ENCODE measurements at places on chromosomes 12 and 14. TPM values are rescaled to one million over a fixed set of nuclear protein-coding genes. Genes with fewer than 3 reads are reported as not detected.
A peak's percentile ranks its signal among the peaks of the same experiment; 100 is the strongest.

DNA sequence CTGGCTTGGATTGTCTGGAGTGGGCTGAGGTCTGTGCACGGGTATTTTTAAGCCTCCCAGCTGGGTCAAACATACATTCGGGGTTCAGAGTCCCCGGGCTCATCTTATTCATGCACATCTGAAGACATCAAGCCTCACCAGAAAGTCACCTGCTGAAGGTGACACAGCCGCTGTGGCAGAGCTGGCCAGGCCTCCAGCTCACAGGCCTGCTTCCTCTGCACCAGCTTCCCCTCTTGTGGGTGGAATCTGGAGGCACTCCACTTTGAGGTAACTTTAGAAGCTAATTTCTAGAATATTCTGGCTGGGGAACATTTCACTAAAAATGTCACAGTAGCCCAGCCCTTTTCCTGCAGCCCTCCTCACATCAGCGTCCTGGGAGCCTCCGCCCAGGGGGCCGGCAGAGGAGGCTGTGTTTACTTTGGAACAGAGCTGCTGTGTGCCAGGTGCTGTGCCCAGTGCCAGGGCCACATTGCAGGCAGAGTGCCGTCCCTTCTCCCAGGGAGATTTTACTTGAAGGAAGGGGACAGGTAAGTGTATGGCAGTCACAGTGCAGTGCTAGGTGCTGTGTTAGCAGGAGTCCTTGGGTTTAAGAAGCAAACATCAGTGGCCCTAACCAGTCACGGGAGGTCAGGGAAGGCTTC is 62.2 kb downstream of the TSPAN11 start:
- DNase-seq: no peak

DNA sequence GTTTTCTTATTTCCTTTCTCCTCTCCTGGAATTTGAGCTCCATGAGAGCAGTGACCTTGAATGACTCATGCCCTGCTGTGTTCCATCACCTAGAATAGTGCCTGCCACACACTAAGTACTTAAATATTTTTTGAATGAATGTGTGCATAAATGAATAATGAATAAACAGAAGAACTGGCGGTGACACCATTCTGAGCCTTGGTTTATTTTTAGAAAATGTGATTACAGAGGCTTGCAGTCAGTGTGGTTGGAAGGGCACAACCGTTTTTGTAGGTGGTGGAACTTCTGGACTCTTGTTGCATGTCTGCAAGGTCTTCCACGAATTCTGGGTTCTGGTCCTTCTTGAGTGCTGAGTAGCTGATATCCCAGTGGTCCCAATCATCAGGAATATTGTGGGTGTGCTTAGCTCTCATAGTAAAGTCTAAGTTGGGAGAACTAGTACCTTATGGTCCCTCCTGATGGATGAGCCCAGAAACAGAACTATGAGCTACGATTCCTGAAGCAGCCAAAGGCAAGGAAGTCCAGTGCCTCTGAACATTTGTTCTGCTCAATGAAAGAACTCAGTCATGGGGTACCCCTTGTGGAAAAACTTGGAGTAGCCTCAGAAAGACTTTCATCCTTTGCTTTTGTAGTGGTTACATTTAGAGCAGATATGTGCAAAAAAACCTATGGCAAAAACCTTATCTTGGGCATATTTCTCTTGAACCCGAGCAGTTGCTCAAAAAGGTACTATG is 28.8 kb upstream of the BHLHE41 start:
- peak; percentile 57 for DNase-seq

GRCh38 chr12:68868043-68868790 is 60.2 kb downstream of the MDM2 start:
- DNase-seq: no peak

GRCh38 chr12:122841544-122842321 is 6.5 kb downstream of the HIP1R start:
- no peak for DNase-seq

DNA sequence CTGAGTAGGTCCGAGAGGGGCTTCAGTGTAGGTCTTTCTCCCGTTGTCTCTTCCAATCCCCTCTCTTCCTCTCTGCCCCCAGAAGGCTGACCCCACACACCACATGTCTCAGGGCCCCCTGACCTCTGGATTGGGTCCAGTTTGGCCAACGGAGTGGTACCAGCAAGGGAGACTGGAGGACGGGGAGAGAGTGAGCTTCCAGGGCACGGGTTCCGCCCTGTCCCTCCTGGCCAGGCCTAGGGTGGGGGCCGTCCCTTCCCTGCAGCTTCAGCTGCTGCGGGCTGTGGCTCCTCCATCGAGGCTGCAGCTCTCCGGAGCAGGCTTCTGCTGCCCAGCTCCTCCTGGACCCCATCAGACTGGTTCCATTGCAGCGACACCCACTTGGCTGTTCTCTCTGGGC is 17.4 kb downstream of the FZD10 start:
- DNase-seq: no peak

GRCh38 chr12:131114271-131114670 is 160.6 kb downstream of the ADGRD1 start:
- no peak for DNase-seq

DNA sequence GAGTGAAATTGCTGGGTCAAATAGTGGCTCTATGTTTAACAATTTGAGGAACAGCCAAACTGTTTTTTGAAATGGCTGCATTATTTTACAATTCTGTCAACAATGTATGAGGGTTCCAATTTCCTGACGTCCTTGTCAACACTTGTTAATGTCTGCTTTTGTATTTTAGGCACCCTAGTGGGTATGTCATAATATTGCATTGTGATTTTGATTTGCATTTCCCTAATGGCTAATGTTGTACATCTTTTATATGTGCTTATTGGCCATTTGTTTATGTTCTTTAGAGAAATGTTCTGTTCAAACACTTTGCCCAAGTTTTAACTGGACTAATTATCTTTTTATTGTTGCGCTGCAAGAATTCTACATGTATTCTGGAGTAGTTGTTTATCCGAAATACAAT is 93.2 kb downstream of the GPR65 start:
- DNase-seq: no peak

DNA sequence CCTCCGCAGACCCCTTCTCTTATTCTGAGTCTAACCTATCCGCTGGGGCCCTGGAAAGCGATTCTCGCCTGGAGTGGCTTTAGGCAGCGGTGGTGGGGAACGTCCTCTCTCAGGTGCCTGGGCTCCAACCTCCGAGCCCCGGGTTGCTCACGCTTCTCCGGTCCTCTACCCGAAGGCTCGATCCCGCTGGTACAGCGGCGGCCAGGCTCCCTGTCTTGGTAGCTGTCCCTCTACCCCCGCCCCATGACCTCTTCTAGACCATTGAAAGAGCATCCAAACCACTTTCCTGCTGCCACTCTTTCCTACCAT is 505 bp upstream of the HEBP1 start:
- no peak for DNase-seq

DNA sequence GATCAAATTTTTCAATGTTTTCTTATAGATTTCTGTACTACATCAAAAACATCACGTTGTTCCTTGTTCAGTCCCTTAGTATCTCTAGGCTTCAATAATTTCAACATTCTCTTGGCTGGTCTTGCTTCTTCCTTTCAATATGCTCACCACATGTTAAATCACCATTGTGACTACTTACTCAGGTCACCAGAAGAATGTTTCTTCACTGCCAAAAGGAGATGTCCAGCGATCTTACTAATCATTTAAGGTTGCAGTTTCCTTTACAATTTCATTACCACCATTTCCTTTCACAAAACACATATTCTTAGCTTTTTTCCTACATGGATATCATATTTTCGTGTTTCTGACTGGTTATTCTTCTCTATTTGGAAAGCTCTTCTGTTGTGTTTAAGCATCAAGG is 363.8 kb downstream of the NAV3 start:
- no peak for DNase-seq

DNA sequence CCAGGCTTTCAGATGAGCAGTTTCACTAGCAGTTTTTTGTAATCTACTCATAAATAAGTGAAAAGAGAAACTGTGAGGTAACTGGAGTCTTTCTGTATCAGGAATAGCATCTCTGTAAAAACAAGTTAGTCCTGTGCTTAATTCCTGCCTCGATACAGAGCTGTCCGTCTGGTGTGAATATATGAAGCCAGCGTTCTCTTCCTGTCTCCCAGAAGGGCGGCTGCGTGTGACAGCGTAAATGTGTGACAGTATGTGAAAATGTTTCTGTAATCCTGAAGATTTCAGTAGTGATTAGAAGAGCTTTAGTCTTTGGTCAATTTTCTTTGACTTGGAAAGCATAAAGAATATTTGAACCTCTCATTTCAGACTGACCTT is 150.3 kb downstream of the FBXL14 start:
- no peak for DNase-seq

DNA sequence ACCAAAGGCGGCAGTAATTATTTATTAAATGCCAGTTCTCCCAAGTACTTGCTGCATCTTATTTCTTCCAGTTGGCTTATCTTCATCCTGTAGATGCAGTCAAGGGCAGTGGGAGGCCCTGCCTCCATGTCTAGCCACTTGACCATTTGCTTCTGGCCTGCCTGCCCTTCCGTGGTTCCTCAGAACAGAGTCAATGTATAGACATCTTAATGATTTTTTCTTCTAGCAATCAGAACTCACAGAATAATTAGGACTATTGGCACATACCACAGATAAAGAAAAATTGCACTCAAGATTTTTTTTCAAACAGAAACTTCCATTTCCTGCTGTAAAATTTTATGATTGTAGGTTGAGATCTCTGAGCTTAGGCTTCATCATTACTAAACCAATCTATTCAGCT is 20.9 kb downstream of the NR1H4 start:
- no peak for DNase-seq

- no peak for DNase-seq
Measured at GRCh38 chr12:101722392-101722791, 16.9 kb downstream of the SYCP3 start.

DNA sequence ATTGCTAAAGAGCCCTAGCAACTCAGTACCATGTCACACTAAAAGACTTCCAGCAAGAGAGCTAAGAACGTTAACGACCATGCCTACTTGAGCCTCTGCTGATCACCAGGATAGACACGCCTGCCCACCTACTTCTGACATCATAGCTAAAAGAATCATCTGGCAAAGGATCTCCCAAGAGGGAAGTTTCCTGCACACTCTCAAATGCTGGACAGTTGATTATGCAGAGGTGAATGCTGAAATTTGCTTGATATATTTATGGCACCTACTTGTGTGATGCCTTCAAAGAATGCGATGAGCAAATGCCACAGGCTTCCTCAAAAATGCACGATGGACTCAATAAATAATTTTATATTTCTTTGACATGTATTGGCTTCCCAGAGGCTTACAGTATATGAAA is 113.6 kb downstream of the GALC start:
- no peak for DNase-seq

GRCh38 chr14:104287301-104288009 is 149.1 kb downstream of the KIF26A start:
- no peak for DNase-seq

- DNase-seq: peak; percentile 66
Measured at GRCh38 chr12:120090206-120090605, 26.3 kb downstream of the RAB35 start.

MYH7 gene
- total RNA-seq: not detected

DDX24 gene
- 203 TPM for total RNA-seq

DPF3 gene
- 15.7 TPM for total RNA-seq

SLC35E3 gene
- 10.1 TPM for total RNA-seq

SIX1 gene
- total RNA-seq: 25.0 TPM

SMIM41 gene
- total RNA-seq: 0.24 TPM

TEX52 gene
- total RNA-seq: not detected

CHGA gene
- 12.7 TPM for total RNA-seq

SLC22A17 gene
- total RNA-seq: 23.0 TPM

KRT86 gene
- total RNA-seq: not detected

ACOT4 gene
- total RNA-seq: 0.28 TPM

Data from A673 (cell line).